ENCODE measurements at places on chromosomes 6 and 20.

- no peak for DNase-seq
Measured at GRCh38 chr6:3312604-3313231, 54.0 kb downstream of the PSMG4 start.

- DNase-seq = no peak
Measured at GRCh38 chr6:1747003-1747402, 137.3 kb downstream of the FOXC1 start.

- no peak for DNase-seq
Measured at GRCh38 chr20:56826705-56827665, 197.9 kb downstream of the TFAP2C start.

- no peak for DNase-seq
Measured at GRCh38 chr6:138523347-138524210, 24.3 kb upstream of the NHSL1 start.

DNA sequence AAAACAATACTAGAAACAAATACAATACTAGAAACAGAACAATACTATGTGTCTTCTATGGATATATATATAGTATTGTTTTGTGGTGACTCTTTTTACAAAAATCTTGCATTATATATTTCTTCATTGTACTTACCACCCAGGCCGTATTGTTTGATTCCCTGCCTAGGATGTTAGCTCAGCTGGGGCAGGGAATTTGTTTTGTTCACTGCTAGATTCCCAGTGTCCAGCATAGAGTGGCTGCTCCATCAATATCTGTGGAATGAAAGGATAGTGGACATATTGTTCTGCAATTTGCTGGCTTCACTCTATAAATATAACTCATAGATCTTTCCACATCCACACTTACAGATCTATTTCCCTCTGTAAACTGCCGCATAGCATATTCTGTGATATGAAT lies 21.5 kb upstream of the PREX1 start:
- no peak for DNase-seq

DNA sequence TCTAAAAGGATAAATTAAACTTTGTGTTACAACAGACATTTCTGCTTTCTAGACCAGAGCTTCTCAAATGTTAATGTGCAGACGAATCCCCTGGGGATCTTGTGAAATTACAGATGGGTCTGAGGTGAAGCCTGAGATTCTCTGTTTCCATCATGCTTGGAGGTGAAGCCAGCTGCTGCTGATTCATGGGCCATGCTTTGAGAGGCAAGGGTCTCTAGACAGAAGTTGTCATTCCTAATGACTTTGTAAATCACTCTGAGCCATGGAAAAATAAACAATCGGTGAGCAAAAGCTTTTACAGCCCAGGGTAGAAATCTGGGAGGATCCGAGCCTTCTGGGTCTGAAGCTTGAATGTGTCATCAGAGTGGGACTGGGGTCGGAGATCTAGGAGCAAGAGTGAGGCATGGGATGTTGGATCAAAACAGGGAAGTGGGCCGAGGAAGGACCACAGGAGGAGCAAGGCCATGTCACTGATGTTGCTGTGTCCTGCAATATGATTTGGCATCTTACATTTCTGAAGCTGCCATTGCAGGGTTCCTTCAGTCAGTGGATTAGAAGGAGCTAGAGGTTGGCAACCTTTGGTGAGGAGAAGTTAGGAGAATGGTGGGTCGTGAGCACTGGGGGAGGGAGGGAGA lies 77.3 kb downstream of the TRMT11 start:
- no peak for DNase-seq

GRCh38 chr20:48448666-48449600 lies 378.9 kb downstream of the PREX1 start:
- no peak for DNase-seq

GRCh38 chr6:149969635-149970034 lies 5.9 kb downstream of the ULBP1 start:
- no peak for DNase-seq

- DNase-seq = no peak
Measured at GRCh38 chr20:59259946-59260345, 40.5 kb upstream of the EDN3 start.

GRCh38 chr20:52595518-52595917 lies 376.6 kb upstream of the TSHZ2 start:
- no peak for DNase-seq

- no peak for DNase-seq
Measured at GRCh38 chr6:138654715-138655634, 118.6 kb upstream of the CCDC28A start.
